ENCODE measurements at places on chromosomes 3 and 15. TPM values are rescaled to one million over a fixed set of nuclear protein-coding genes. Genes with fewer than 3 reads are reported as not detected.
A peak's percentile ranks its signal among the peaks of the same experiment; 100 is the strongest.

Gene CCR8
- polyA plus RNA-seq, result not detected

Gene DUOXA2
- polyA plus RNA-seq, result not detected

Gene STARD9
- 8.8 TPM for polyA plus RNA-seq

Gene TM4SF18
- 32.7 TPM for polyA plus RNA-seq

Gene RPUSD3
- polyA plus RNA-seq, result 30.3 TPM

Gene FANCD2
- 15.4 TPM for polyA plus RNA-seq

Gene SCAMP5
- 18.8 TPM for polyA plus RNA-seq

Gene SCAANT1
- 0.90 TPM for polyA plus RNA-seq

Gene FEZF2
- not detected for polyA plus RNA-seq

Gene MESP2
- 0.53 TPM for polyA plus RNA-seq

GRCh38 chr3:170914690-170915089 is 6.3 kb upstream of the EIF5A2 start:
- DNase-seq, result no peak

DNA sequence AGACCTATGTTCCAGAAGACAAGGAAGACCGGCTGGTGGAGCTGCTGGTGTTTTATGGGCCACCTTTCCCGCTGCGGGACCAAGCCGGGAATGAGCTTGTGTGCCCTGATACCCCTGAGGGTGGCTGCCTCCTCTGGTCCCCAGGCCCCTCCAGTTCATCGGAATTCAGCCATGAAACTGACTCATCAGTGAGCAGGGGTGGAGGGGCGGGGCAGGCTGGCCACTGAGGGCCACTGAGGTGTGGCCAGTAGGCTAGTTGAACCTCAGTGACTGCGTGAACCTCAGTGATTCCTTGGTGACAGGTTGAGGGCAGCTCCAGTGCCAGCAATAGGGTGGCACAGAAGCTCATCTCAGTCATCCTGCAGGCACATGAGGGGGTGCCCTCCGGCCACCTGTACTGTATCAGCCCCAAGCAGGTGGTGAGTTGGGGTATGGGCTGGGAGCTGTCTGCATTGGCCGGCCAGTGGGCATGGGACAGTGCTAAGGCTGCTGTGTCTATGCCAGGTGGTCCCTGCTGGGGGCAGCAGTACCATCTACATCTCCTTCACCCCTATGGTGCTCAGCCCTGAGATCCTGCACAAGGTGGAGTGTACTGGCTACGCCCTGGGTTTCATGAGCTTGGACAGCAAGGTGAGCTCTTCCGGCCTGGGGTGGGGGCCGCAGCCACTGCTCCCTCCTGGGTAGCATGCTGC is 20.3 kb downstream of the ACAA1 start:
- DNase-seq, result no peak

- DNase-seq, result no peak
Measured at GRCh38 chr15:60371175-60372051, 26.4 kb downstream of the ANXA2 start.

DNA sequence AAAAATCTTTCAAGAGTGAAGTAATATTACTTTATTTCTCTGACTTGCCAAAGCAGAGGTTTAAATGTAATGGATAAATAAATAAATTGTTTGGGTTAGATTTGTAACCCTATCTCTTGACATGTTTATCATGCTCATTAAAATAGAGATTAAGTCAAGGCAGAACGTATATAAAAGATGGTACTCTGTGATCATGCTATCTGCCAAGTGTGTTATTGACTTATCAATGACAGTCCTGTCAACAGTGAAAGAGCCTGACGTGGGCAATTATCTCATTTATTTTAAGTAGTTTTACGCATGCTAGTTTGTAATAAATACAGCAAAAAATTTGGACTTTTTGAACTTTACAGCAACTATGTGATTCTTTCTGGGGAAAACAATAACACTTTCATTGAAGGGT is 43.7 kb downstream of the PROS1 start:
- DNase-seq, result no peak

DNA sequence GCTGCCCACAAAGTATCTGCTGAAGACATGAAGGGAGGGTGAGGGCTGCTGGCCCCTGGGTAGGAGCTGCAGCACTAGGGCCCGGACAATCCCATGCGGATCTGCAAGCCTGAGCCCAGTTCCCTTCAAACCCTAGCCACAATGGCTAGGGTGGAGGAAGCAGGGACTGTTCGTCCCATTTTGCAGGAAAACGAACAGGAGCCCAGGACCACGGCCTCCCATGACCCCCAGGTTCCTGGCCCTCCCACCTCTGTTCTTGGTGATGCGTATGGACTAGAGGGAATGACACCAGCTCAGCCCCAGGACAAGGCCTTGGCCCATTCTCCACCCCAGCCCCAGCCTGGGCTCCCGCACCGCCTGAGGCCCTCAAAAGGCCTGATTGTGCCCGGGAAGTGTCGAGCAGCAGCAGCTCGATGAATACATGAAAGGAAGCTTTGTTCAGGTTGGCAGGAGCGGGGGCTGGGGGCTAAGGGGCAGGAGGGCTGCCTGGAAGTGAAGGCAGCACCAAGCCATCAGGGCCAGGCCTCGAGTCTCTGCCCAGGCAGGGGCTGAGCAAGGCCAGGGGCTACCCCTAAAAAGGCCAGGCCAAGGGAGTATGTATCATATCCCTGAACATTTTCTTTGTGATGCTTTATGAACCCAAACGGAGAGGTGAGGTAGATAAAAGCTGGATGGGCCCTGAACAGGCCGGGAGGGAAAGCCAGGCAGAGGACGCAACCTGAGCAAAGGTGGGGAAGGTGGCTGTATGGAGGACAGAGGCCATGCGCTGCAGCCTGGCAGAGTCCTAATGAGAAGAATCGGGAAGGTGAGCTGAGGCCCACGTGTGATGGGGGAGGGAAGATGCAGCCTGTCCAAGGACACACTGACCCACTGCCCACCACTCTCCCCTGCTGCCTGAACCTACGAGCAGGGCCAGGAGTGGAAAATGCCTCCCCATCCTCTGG is 12.2 kb downstream of the SEMA7A start:
- DNase-seq, result no peak

DNA sequence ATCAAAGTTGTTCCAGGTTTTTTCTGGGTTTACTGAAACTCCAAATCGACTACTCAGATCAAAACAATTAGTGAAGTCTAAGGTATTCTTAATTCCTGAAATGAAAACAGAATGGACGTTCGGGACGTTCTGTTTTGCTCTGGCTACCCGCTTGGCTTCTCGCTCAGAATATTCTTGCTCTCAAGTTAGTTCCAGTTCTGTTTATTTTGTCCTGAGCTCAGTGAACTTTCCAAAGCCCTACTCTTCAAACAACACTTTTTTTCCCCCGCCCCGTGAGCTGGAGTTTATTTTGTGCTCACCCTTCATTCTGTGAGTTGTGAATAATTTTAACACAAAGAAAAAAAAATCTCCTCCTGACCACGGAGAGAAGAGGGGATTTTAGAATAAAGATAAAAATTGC is 72.6 kb downstream of the SAMMSON start:
- no peak for DNase-seq

GRCh38 chr15:89490081-89490813 is 6.1 kb downstream of the RHCG start:
- no peak for DNase-seq

DNA sequence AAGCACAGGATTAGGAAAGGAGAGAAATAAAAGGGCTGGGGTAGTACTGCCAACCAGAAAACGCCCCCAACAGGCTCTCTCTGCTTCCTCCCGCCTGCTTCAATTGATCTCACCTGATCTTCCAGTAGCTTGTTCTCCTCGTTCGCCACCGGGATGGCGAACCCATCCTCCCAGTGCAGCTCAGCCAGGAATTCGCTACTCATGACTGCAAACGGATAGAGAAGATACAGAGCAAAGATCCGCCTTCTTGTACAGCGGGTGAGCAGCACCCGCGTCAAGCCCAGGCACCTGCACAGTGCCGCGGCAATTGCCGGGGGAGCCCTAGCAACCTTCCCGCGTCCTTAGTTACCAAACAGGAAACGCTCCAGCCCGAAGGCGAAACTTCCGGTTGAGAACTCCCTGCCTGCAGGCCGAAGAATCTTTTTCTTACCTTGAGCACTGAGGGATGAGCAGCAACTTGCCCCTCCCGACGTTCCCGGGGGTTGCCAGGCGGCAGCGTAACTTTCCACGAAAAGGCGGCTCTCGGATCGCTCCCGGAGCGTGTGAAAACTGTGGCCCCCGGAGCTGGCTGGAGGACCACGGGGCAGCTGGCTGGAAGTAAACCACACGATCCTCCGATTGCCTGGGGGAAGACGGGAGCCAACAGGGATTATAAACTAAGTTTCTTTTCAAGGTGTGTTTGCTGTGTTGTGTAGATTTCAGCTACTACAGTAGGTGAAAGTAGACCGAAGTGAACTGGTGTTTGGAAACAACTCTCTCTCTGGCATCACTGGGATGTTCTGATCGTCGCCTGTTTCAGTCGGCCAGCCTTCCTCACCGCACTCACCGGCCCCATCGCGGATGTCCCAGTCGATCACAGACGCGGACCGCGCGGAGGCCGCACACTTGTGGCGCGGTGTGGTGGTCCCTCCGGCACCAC is at the start of gene CCDC39:
Gene CCDC39, minus strand, starts transcription at position 312 of the 919 bp plus-strand sequence. Its CDS starts 109 bp downstream, at position 203.
- peak; percentile 63 for DNase-seq

DNA sequence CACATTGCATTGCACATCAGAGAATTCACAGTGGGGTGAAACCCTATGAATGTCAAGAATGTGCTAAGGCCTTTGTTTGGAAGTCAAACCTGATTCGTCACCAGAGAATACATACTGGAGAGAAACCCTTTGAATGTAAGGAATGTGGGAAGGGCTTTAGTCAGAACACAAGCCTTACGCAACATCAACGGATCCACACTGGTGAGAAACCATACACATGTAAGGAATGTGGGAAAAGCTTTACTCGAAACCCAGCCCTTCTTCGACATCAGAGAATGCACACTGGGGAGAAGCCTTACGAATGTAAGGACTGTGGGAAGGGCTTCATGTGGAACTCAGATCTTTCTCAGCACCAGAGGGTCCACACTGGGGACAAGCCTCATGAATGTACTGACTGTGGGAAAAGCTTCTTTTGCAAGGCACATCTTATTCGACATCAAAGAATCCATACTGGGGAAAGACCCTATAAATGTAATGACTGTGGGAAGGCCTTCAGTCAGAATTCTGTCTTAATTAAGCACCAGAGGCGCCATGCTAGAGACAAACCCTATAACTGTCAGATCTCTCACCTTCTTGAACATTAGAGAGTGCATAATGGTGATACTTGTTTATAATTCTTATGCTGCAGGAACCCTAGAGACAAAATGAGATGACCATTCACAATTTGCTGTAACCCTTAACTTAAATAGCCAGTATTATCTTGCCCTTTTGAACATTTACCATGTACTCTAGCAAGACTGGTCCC is 9.0 kb downstream of the ZNF662 start:
- DNase-seq, result no peak

DNA sequence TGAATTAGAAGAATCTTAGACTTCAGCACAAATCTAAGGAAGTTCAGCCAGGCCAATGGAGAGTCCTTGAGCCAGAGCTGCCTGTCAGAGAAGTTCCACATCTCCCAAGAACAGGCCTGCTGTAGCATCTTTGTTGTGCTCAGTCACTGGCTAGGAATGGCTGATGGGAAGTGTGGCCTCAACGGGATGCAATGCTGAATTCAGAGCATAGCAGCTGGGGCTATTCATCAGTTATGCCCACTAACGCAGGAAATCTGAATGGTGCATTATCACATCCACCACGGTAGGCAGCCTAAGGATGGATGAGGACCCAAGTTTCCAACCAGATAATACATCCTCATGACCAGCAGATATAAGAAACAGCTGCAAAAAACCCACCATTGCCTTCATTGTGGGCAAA is 3.2 kb upstream of the EIF1B start:
- no peak for DNase-seq

DNA sequence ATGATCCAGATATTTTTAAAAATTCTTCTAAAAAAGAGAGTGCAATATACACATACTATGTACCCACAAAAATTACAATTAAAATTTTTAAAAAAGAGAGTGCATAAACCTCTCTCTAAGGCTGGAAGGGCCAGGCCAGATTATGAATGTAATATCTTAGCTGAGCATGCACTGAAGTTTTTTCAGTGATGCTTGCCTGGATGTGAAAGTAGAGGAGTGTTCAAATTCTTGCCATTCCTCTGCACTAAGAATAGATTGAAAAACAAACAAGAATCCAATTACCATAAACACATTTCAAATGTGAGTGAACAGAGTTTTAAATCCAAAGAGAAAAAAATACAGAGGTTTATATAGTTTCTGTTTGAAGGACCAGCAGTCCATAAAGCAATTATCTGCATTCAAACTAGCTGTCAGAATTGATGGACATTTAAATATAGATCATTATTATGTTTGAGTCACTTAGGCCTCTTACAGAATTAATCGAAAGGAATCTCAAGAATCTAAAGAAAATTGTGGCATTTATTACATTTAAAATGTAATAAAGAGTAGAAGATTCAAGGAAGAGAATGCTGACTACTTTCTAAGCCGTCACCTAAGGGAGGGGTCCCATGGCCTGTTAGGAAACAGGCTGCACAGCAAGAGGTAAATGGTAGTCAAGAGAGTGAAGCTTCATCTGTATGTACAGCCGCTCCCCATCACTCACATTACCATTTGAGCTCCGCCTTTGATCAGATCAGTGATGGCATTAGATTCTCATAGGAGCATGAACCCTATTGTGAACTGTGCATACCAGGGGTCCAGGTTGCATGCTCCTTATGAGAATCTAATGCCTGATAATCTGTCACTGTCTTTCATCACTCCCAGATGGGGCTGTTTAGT is 159.3 kb upstream of the MDFIC2 start:
- no peak for DNase-seq

- DNase-seq, result no peak
Measured at GRCh38 chr3:141777957-141778813, 15.0 kb downstream of the GRK7 start.

DNA sequence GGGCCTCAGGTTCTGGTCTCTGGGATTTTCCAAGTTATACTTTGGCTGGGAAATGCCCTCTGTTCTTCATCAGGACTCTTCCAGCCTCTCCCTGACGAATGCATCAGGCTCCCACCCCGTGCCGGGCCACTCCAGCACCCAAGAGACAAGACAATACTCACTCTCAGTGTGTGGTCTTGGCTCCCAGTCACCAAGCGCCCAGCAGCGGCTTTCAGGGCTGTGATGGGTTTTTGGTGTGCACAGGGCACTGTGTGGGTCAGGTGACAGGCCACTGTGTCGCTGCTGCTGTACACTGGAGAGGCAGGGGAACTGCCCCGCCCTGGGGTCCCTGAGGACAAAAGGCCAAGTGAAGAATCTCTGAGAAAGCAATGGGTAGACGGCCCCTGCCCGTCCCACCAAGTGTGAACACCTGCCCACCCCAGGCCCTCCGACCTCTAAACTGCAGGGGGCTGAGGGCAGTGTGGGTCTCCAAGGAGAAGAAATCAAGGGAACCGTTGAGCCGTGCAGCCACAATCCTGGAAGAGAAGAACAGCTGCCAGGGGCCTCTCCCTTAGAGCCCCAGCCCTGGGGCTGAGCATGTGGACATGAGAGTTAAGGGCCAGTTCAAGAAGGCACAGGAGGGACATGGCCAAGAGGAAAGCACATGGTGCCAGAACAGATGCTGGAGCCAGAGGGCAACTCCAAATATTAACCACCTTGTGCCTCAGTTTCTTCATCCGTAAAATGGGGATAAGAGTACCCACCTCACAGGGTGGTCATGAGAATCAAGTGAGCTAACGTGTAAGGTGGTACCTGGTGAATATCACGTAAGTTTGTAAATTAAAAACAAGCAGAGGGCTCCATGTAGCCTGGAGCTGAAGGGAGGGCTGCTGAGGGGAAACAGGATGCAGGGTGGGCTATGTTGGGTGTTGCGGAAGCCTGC is 34.1 kb downstream of the PTPN23 start:
- DNase-seq, result no peak

GRCh38 chr3:148815316-148816110 is 12.1 kb upstream of the CPB1 start:
- no peak for DNase-seq

GRCh38 chr3:15795651-15796308 is 2.0 kb downstream of the ANKRD28 start:
- no peak for DNase-seq

All from right renal pelvis (tissue), 4 donors.